ENCODE measurements at places on chromosomes 12 and 14. TPM values are rescaled to one million over a fixed set of nuclear protein-coding genes. Genes with fewer than 3 reads are reported as not detected.

PTHLH gene
- total RNA-seq = under 0.01 TPM

RAD9B gene
- total RNA-seq = 0.40 TPM

BMP4 gene
- 48.2 TPM for total RNA-seq

CEBPE gene
- not detected for total RNA-seq

GLT1D1 gene
- not detected for total RNA-seq

TARBP2 gene
- total RNA-seq = 36.1 TPM

- DNase-seq = no peak
Measured at GRCh38 chr12:3244219-3244750, 167.1 kb downstream of the TSPAN9 start.

DNA sequence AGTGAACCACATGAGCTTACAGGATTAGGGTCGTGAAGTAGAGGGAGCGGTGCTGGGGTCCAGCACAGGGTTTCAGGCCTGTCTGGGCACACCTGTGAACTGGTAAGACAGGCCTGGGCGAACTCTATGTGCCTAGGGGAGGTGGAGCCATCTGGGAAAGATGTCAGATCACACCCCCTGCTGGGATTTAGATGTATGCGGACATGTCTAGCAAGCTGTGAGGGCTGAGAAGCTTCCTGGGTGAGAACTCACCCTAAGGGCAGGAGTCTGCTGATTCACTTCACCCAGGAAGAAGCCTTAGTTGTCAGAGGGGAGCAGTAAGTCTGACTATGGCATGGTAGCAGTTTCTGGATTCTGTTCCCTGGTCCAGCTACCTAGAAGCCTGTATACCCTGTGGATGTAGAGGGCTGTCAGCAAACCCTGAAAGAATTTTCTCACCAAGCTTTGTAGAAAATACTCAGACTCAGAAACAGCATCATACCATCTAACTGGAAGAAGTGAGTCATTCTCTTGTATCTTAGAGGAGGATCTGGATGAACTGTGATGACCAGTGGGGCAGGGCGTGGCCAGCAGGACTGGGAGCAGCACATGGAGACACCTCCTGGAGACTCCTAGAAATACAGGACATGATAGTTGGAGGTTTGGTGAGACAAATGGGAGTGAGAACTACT is 11.2 kb upstream of the PYGL start:
- peak; percentile 61 for DNase-seq

DNA sequence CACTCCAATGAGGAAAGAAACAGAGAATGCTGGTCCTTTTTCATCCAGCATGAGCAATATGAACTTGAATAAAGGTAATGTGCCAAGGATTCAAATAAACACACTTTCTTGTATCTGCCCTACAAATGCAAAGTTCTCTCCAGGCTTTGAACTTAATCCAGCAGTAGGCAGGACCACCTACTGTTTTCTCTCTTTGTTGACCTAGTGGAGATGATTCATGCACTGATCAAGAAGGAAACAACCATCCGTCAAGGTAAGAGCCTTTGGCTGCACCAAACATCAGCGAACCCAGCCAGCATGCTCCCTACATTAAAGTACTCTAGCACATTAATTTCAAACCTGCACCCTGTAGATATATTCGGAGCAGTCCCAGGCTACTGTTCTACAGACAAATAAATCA is 489.3 kb downstream of the GALC start:
- DNase-seq = no peak

- no peak for DNase-seq
Measured at GRCh38 chr12:124605150-124605882, 37.9 kb upstream of the NCOR2 start.

DNA sequence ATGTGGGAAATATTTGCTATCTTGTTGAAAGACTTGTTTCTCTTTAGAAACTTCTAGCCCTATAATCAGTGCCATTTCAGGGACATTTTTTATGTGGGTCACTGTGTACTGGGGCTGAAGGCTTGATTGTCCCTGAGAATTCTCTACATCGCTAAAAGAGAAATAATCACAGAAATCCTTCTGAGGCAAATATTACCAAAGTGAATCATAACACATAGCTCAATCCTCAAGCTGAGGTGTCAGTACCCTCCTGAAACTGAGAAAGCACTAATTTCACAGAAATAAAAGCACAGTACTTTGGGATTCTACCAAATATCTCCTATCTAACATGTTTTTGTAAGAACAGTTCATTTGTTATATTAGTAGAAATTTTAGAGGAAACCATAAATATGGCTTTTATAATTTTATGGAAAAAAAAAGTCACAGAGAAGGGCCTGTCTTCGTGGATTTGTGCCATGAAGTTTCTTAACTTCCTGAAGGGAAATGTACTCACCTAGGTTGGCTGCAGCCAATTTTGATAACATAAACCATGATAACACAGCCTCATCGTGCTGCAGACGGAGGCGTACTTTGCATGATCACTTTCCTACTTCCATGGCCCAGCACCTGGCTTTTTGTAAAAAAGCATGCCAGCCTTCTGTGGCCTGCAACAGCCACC is 163.7 kb upstream of the HIF1A start:
- peak; percentile 54 for DNase-seq

- peak; percentile 24 for DNase-seq
Measured at GRCh38 chr12:126668538-126668937, 1598.4 kb upstream of the TMEM132C start.

- no peak for DNase-seq
Measured at GRCh38 chr14:47155395-47155794, 503.8 kb upstream of the RPL10L start.

DNA sequence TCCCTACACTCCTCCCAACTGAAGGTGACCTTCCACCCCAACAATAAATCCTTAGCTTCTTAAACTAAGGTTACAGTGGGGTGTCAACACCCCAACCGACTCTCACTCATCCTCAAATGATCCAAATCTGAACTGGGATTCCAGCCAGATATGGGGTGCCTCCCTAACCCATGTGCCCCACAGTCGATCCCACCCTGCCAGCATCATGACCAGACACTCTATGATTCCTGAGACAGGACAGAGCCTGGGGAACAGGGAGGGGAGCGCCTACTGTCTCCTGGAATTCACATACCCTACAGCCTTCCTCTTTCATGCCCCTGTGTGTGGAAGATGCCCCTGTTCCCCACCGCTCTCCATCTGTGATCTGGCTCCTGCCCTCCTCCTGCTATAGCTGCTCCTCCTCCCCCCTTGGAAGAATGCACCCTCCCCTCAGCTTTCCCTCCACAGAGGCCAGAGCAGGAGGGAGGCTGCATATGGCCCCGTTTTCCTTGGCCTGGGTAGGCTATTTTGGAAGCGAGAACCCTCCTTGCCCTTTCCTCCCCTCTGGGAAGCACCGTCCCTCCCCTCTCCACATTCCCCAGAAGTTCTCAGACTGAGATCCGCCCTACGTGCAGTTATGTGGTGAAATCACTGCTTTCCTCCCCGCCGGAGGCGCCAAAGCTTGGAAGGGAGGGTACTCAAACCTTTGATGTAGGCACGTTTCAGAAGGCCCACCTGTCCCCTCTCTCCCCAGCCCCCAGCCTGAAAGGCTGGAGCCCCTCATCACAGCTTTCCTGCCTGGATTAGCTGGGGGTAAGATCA is 48.0 kb downstream of the SMUG1 start:
- DNase-seq = no peak

DNA sequence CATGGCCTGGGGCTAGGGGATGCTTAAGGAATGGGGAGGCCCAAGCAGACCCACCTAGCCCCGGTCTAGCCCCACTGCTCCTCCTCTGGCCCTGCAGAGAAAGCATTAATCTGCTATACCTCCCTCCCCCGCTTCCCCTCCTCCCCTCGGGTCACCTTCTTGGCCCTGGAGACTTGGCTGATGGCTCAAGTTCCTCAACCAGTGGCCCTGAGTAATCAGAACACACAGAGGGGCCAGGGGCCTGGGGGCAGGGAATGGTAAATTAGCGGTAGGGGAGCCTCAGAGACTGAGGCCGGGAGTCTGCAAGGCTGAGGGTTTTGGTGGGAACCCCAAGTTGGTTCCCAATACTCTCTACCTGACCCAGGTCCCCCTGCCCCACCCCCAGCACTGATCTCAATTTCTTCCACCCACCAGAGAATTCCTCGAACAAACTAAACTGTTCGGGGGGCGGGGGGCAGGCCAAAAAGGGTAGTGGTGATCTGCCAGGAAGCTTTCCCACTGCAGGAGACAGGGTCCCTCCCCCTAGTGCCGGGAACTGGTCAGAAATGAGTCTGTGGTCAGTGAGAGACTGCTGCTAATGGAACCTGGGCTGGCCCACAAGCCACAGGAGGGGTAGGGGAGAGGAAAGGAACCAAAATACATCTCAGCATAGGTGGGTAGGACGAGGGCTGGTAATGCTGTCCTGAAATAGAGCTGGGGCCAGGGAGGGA is 12.8 kb upstream of the SMARCD1 start:
- no peak for DNase-seq

DNA sequence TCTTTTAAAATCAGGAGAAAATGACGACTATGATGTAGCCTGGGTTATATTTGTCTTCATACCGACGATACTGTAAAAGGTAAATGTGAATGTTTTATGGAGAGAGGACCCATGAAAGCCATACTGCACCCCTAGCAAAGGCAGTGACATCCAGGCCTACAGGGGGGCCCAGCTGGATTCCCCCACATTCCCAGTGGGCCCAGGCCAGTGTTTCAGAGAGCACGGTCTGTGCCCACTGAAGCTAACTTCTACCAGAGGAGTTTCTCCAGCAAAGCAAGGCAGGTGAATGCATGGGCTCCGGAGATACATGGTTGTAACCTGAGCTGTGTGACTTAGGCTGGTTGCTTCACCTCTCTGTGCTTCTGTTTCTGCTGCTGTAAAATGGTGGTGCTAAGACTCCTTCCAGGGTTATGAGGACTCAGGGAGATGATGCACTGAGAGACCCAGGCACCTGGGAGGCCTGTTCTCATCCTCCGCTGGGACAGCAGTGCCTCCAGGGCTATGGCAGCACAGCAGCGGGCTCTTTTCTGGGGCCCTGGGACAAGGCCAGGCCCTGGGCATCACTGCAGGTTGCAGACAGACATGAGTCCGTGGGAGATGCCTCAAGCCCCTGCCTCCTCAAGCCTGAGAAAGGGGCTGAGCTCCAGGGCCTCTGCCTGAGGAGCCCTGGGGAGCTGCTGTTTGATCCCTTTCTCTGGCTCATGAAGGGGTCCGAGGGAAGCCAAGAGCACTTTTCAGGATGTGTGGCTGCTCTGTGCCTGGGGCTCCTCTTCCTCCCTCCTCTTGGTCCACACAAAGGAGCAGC is 73.7 kb downstream of the SERPINA3 start:
- no peak for DNase-seq

DNA sequence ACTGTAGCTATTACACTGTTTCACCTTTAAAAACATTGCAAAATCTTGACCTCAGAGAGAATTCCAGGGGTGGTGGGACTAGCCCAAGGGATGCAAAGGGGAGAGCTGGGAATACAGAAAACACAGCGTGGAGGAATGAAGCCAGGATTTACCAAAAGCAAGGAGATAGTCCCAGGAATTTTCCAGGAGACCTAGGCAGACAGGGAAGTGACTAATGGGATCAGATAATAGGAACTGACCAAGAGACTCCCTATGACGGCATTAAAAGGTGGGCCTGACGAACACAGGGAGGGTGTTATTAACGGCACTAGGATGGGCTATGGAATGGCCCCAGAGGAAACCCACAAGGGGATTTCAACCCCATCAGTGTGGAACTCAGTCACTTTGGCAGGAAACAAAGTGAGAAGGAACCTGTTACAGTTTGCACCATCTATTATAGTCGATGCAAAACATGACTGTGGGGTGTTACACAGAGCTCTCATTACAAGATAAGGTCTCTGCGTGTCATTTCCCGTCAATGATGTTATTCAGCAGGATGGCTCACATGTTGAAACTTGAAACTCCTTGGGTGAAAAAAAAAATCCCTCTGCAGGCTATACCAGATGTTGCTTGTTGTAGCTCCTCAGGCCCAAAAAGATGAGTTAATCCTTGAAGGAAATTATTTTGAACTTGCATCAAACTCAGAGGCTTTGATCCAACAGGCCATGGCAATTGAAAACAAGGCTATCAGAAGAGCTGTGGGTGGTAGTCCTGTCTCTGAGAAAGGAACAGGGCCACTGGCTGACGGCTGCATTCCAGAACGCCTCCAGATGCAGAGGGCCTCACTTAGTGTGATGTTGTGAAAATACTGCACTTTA is 58.7 kb downstream of the DRAM1 start:
- peak; percentile 88 for DNase-seq

DNA sequence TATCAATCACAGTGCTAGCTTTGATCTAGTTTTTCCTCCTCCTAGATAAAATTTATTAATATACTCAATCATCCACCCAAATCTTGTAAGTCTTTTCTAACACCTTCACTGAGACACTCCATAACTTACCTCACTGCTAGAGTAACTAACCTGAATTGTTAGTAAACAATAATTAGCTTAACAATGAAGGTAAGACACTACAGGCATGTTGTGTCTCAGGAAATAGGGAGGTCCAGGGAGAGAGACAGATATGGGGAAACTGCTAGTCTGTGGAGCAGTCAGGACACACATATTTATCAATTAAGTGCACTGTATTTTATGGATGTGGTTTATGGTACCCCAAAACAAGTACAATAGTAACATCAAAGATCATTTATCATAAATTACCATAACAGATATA is 94.2 kb upstream of the SSTR1 start:
- DNase-seq = no peak

GRCh38 chr12:66508025-66508424 is 170.9 kb downstream of the GRIP1 start:
- DNase-seq = no peak

- no peak for DNase-seq
Measured at GRCh38 chr14:60313093-60313492, 64.1 kb downstream of the PPM1A start.

GRCh38 chr12:57866308-57867019 is 19.9 kb upstream of the CTDSP2 start:
- DNase-seq = no peak

GRCh38 chr12:108564724-108565123 is 2.3 kb downstream of the ISCU start:
- DNase-seq = no peak

GRCh38 chr14:67453575-67454300 is 34.8 kb downstream of the TMEM229B start:
- DNase-seq = no peak

DNA sequence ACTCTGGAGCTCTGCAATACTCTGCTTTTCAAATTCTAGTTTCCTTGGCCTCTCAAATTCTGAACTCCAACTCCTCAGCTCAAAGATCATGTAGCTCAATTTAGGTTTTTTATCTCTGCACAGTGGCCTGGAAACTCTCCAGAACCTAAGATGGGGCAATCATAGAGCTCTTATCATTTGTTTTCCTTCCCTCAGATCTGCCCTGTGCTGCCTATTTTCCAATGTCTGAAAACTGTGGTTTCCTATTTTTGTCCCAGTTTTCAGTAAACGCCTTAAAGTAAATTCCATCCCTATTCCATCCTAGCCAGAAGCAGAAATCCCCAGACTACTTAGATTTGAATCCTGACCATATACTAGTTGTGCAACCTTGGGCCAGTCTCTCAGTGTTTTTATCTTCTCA is 73.2 kb downstream of the CEP83 start:
- no peak for DNase-seq

- DNase-seq = no peak
Measured at GRCh38 chr14:105494606-105494929, 3.5 kb downstream of the TEDC1 start.

- DNase-seq = no peak
Measured at GRCh38 chr12:3892631-3893030, 19.4 kb upstream of the PARP11 start.

- no peak for DNase-seq
Measured at GRCh38 chr12:87768501-87769287, 260.5 kb downstream of the C12orf50 start.

GRCh38 chr14:76828339-76829012 is 2.3 kb downstream of the LRRC74A start:
- no peak for DNase-seq
